ENCODE measurements at places on chromosomes 2 and 18.

- DNase-seq = peak; percentile 36
These were observed 18.3 kb upstream of the ARHGAP15 start for GRCh38 chr2:143110758-143111428.

DNA sequence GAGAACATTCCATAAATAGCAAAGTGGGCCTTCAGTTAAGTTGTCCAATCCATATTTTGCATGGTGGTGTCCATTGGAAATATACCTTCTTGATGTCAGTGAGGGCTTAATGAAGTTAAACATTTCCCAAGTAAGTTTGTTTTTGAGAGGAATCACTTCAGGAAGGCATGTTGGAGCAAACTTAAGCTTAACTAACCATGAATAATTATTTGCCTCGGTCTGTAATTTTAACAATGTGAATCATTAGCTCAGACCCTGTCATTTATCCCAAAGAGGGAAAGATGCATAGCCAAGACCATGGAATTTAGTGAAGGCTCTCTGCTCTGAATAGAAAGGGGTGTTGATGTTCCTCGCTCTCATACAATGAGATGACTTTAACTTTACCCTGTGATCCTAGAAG, 47.4 kb downstream of the SPATS2L start:
- no peak for DNase-seq

DNA sequence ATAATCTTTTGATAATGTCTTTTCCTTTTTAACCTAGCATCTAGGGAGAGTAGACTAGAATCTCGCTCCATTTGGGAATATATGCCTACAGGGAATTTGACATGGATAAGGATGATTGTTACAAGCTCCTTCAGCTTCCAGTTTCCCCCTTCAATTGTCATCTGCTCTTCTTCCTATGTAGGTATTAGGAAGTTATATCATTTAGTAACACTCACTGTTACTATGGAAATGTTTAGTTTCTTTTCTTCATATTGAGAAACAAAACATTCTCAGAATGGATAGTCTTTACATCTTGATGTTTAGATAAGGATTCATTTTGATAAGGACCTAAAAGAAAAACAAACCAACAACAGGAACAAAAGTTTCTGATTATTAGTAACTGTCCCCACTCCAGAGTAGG, 127.6 kb downstream of the PHLPP1 start:
- no peak for DNase-seq

DNA sequence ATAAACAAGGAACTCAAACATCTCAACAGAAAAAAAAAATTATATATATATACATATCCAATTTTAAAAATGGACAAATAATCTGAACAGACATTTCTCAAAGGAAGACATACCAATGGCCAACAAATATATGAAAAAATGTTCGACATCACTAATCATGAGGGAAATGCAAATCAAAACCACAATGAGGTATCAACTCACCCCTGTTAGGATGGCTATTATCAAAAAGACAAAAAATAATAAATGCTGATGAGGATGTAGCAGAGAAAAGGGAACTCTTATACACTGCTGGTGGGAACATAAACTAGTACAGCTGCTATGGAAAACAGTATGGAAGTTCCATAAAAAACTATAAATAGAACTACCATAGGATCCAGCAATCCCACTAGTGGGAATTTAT, 46.1 kb downstream of the CLASP1 start:
- DNase-seq = no peak

DNA sequence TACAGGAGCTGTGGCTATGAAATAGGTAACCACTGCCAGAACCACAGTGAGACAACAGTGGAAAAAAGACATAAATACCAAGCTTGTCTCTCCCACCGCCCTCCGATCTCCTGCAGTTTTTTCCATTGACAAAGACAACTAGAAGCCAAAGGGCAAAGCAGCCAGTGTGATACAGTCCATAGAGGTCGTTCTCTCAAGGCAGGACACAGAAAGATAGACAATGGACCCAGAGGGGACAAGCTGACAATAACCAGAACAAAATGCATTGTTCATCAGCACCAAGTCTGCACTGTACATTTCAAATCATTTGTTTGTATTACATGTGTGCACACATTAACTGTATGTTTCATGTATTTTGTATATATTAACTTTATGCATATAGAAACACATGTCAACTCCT, 233.0 kb upstream of the NOL4 start:
- DNase-seq = no peak

GRCh38 chr2:8514796-8515758, 166.8 kb upstream of the ID2 start:
- DNase-seq = no peak

- no peak for DNase-seq
These were observed 130.2 kb downstream of the NCKAP5 start for GRCh38 chr2:133438026-133438425.
